ENCODE measurements at places on chromosomes 6 and 20.

GRCh38 chr6:140663094-140663493 lies 1288.6 kb upstream of the CITED2 start:
- DNase-seq = no peak

GRCh38 chr6:123570813-123571684 lies 65.7 kb downstream of the TRDN start:
- no peak for DNase-seq

DNA sequence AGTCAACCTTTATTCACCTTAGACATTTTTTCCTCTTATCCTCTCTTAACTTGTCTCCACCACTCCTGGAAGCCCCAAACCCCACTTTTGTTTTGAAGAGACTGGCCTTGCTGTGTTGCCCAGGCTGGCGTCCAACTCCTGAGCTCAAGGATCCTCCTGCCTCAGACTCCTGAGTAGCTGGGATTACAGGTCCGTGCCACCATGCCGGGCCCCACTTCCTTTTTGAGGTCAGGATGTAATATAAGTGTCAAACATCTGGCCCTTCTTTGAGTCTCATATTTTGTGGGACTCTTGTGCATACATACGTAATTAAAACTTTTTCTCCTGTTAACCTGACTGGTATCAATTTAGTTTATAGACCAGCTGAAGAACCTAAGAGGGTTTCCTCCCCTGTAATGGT lies 1.4 kb upstream of the CDK19 start:
- no peak for DNase-seq

GRCh38 chr6:53630533-53631226 lies 34.9 kb downstream of the KLHL31 start:
- no peak for DNase-seq

GRCh38 chr6:35049900-35050756 lies 91.0 kb downstream of the TCP11 start:
- DNase-seq = no peak

DNA sequence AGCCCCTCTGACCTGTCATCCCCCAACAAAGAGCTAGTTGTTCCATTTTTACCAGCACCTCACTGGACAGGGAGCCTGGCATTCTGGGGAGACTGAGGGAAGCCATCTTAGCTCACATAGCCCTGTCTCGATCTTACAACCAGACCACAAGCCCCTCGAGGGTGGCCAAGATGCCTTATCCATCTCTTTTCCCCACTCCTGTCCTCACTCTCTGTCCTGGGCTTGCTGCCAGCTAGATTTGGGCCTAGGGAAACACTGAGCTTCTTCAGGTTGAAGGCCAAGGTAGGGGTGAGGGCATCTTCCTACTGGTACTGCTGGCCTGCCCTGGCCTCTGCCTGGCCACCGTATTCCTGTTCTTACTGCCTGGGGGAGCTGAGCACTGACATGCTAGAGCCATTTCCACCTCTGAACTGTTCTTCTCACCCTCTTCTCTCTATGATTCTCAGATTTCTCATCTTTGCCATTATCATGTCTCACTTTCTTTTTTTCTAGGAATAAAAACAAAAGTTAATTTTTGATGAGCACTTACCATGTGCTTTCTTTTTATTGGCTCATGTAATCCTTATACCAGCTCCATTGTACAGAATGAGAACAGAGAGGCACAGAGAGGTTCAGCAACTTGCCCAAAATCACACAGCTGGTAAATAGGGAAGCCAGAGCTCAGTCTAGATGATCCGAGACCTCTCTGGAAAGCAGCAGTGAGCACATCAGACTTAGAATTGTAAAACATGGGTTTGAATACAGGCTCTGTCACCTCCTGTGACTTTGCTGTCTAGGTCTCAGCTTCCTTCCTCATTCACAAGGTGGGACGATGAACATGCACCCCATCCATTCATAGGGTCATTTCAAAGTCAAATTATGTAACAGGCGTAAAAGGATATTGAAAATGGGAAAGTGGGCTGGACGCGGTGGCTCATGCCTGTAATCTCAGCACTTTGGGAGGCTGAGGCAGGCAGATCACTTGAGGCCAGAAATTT lies 28.7 kb downstream of the FGD2 start:
- no peak for DNase-seq

DNA sequence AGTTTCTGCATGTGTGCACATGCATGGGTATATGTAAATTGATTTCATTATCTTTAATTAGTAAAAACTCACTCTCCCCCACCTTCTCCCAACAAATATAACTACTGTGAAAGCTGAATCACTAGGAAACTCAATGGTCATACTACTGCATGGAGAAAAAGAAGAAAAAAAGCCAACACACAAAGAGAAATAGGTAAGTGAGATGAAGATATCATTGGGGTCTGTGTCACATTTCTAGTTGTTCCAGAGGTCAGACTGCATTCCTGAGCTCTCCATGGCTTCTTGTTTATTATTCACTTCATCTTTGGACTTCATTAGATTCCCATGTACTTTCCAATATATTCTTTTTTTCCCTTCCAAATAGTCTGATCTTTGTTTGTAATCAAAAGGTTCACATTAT lies 98.2 kb downstream of the PTPRK start:
- DNase-seq = no peak

DNA sequence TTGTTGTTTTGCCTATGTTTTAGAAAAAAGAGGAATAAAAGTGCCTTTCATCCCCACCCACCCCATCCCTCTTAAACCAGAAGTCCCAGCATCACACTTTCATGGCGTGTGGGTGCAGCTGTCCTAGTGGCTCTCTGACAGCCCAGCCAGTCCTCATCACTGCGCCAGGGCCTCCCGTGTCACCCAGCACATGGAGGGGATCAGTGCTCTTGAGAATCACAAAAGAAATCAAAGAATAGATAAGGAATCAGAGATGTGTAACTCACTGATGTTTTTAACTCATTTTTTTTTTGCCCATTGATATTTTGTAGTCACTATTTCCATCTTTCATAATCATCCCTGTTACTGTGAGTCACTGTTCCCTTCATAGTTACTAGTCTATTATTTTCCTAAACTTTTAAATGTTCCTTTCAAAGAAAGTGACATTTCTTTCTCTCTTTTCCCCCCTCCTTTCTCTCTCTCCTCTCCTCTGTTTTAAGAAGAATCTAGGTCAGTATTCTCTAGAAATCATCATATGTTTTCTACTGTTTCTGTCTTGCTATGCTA lies 78.6 kb downstream of the AIG1 start:
- no peak for DNase-seq

- DNase-seq = no peak
Observed at GRCh38 chr6:20811109-20811761, 277.0 kb downstream of the CDKAL1 start.

- no peak for DNase-seq
Observed at GRCh38 chr6:127637830-127638409, 60.9 kb downstream of the C6orf58 start.

DNA sequence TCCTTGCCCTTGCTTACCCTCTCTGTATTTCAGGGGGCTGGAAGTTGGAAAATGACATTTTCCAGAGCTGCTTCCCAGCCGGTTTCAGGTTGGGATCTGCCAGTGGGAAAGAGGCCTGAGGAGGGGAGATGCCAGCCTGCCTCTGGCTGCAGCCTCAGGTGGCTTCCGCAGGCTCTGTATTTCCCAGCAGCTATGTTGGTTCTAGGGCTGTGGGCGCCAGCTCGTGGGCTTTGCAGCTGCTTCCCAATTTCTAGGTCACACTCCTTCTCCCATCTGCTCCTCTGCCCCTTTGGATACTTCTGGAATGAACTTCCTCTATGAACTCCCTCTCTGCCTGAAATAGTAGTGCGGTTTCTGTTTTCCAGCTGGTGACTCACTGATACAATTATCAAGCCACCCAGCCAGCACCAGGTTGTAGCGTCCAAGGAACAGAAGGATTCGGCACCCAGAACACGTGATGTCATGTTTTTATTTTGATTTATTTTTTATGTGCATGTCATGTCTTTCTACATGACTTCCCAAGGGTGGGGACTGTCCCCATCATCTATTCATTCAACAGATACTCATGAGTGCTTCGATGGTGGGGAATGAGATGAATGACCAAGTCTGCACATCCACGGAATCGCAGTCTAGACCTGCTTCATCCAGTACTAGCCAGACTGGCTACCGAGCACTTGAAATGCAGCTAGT lies 38.0 kb downstream of the TGM2 start:
- no peak for DNase-seq

GRCh38 chr6:129920103-129920798 lies 59.1 kb upstream of the TMEM244 start:
- no peak for DNase-seq

GRCh38 chr6:41814629-41815028 lies 27.1 kb downstream of the TOMM6 start:
- no peak for DNase-seq

DNA sequence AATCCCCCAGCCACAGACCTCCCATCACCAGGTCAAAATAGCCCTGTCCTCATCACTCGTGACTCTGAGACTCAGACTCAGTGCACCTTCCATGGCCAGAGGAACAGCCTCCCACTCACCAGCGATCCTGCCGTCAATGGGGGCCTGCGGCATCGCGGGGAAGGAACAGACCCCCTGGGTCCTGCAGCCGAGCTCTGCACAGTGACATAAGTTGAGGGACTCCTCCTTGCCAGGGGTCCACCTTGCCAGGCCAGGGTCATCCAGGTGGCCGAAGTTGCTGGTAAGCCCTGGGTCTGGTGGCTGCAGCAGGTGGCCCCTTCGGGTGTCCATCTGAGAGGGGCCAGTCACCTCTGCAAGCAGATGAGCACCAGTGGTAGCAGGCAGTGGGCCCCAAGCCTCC lies 16.3 kb downstream of the ETV7 start:
- no peak for DNase-seq

GRCh38 chr6:166266336-166266735 lies 41.9 kb downstream of the PRR18 start:
- no peak for DNase-seq

- no peak for DNase-seq
Observed at GRCh38 chr20:43988451-43988850, 73.8 kb downstream of the TOX2 start.

- no peak for DNase-seq
Observed at GRCh38 chr6:96469312-96469711, 52.3 kb upstream of the UFL1 start.

GRCh38 chr6:15493437-15494168 lies 169.2 kb downstream of the DTNBP1 start:
- DNase-seq = no peak

DNA sequence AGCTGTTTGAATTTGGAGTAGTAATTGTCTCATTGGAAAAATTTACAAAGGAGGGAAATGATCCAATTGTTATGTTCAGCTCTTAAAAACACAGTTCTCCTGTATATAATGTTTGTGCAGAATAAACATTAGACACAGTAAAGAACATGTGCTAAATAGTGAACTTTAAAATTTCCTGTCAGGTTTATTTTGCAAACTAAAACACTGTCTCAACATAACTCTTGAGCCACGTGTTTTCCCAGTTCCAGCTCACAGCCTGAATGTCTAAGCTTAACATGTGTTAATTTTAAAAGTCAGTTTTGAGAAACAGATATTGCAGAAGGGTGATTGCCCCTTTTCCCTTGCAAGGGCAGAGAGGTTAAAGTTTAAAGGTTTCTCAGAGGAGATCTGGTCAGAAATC lies 20.6 kb downstream of the EPHA7 start:
- DNase-seq = no peak

DNA sequence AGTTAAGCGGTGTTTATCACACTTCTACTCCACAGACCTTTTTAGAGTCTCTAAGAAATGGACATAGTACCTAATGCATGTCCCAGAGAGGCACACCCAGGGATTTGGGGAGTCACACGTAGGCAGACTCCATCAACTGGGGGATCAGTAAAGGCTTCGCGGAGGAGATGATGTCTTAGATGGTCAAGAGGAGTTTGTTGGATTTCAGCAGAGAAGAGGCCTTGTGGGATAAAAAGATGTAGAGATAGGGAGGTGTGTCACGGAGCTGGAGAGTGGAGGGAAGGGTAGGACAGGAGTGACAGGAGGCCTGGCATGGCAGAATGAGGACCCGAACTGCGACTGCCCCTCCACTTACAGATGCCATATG lies 9.1 kb downstream of the DYNLRB1 start:
- no peak for DNase-seq

DNA sequence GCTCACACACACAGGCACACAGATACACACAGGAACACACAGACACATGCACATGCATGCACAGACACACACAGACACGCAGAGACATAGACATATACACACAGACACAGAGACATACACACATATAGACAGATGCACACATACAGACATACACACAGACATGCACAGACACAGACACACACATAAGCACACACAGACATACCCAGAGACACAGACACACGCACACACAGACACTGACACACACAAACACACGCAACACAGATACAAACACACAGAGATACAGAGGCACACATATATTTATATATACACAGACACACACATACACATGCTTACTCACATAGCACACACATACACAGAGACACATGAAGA lies 158.4 kb downstream of the LY86 start:
- no peak for DNase-seq

- DNase-seq = no peak
Observed at GRCh38 chr6:26342106-26343004, 22.6 kb upstream of the BTN3A2 start.

DNA sequence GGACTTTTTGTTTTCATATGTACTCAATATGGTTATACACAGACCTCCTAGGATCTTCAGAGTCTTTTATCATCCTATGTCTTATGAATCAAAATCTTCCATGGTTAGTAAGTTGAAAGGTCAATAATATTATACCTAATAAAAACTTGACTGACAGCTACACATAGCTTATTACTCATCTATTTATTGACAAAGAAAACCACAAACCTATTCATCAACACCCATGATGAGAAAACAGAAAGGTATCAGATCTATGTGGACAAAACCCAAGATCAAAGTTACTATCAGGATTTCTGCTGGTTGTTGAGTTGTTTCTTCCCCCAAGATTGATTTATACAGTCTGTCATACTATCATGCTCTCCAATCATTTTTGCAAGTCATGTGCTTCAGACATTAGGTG lies 460.1 kb upstream of the MANEA start:
- no peak for DNase-seq

DNA sequence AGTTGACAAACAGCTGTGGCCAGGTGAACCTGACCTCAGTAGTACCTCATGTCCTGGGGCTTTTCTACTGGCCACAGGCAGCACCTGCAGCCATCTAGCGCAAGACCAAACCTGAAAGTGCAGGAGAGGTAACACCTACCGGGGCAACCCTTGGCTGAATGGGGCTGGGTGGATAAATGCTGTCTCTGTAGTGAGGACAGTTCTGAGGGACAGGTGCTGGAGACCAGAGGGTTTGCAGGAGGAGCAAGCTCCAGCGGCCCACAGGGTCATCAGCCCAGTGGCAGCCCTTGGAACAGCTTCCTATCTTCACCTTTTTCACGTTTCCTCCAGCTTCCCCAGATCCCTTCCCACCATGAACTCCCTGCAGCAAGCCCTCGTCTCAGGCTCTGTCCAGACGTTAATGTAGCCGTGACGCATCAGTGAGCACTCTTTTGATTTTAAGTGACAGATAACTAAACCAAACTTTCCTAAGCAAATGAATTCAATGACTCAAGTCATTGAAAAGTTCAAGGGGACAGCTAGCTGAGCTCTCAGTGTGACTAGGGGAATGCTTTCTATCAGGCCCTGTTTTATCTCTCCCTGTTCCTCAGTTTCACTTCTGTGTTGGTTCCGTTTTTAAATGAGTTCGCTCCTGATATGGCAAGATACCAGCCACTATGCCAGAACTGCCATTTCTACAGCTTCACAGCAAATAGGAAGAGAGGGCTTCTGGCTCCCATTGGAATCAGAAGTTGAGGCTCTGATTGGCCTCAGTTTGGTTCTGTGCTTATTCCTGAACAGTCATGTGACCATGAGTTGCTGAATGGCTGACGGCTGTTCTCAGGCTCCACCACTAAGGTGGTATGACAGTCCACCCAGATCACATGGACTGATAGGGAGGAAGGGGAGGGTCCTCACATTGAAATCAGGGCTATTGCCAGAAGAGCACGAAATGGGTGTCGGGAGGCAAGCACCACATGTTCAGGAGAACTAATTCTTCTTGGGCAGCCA lies 12.1 kb upstream of the PFDN4 start:
- DNase-seq = no peak

Data from breast epithelium (tissue), 4 donors.